ENCODE measurements at places on chromosomes 3 and 15.

DNA sequence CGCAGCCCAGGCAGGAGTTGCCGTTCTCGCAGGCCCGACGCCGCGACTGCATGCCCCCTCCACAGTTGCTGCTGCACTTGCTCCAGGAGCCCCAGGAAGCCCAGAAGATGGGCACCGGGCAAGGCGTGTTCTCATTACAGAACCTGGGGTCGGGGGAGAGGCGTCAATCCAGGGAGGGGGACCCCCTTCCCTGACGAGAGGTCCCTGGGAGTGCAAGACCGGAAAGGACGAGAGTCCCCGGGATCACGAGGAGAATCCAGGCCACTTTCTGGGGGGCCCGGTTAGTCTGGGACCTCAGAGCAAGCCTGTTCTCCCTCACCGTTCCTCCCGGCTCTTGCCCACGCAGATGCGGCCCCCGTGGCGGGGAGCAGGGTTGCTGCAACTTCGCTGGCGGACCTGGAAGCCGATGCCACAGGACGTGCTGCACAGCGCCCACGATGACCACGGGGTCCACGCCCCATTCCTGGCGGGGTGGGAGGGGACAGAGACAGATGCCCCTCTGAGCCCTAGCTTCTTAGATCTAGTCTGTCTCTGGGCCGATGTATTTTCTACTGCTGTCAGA is 113.9 kb downstream of the SEMA5B start:
- no peak for DNase-seq

GRCh38 chr15:100983221-100983620 is 64.1 kb downstream of the LRRK1 start:
- DNase-seq, result no peak

DNA sequence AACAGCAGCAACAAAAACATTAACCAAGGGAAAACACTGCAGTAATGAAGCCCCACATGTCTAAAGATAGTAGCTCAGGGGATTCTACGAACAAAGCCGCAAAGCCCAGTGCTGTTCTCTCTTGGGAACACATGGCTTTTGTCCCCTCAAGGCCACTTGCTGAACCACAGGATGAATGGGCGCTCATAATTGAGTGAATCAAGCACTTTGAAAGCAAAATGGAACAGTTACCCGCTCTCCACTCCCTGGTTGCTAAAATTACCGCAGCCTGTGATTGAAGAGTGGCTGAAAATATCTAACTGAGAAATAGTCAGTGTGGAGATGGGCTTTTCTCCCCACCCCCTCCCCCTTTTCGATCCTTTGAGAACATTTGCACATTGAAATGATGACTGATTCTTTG is 39.6 kb downstream of the RASGRF1 start:
- DNase-seq, result no peak

- no peak for DNase-seq
These were observed 100.1 kb upstream of the LPP start for GRCh38 chr3:188053710-188054380.

DNA sequence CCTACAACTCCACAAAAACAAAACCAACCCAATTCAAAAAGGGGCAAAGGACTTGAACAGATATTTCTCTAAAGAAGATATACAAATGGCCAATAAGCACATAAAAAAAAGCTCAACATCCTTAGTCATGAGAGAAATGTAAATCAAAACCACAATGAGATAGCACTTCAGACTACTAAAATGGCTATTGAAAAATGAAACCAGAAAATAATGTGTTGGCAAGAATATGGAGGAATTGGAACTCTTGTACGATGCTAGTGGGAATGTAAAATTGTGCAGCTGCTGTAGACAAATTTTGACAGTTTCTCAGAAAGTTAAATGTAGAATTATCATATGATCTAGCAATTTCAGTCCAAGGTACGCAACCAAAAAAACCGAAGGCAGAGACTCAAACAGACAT is 29.0 kb downstream of the KY start:
- DNase-seq, result no peak
